ENCODE measurements at places on chromosomes 1 and 21.
A peak's percentile ranks its signal among the peaks of the same experiment; 100 is the strongest.

- DNase-seq: no peak
These were observed 124.2 kb upstream of the IFFO2 start for GRCh38 chr1:19080721-19081120.

- no peak for DNase-seq
These were observed 17.5 kb downstream of the PDE9A start for GRCh38 chr21:42670884-42671283.

DNA sequence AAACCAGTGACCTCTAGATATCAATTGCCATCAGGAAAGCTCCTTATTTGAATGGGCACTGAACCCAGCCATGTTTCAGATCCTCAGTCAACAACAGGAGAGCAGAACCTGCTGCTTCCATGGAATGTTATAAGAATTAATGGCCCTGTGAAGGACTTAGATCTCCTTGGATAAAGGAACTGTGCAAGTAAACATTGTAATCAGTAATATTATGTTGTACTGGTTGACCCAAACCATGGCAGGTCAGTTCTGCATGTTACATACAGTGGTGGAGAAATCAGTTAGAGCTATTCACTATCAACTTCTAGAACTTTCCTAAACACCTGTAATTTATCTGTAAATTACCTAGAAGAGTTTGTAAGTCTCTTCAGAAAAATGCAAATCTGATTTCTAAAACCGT, 11.2 kb upstream of the CLDN8 start:
- no peak for DNase-seq

DNA sequence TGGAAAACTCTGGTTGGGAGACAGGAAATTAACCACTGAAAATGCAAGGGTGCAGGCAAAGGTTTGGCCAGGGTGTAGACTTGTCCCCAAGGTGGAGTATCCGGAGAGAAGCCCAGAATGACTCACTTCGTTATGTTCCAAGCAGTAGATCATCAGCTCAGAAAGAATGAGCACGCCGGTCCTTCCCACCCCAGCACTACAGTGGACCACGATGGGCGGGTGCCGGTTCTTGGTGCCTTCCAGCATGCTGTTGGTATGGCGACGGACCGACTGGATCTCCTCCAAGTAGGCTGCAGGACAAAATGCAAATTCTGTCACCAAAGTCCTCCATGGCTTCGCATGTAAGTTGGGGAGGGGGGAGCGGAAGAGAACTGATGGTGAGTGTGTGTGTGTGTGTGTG, 83.4 kb downstream of the SMYD2 start:
- no peak for DNase-seq

- DNase-seq: no peak
These were observed 22.9 kb upstream of the IGSF3 start for GRCh38 chr1:116690396-116690848.

DNA sequence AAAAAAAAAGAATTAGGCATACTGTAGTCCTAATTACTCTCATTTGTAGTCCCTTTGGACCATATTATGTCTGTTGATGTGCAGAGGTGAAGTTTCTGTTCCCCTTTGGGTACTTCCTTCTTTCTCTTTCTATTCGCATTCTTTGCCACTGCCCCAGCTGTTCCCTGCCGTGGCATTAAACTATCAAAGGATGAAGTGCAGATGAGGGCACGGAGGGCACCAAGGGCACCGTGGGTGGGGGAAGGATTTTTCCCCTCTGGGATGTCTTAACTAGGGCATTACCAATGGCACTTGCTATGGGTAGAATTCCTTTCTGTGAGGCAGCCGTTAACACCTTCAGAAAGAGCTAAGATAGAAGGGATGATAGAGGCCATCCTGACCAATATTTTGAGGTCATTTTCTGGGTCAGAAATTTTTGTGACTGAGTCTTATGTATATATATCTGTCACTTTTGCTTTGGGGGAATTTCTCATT, 4.9 kb upstream of the MAPKAPK2 start:
- no peak for DNase-seq

DNA sequence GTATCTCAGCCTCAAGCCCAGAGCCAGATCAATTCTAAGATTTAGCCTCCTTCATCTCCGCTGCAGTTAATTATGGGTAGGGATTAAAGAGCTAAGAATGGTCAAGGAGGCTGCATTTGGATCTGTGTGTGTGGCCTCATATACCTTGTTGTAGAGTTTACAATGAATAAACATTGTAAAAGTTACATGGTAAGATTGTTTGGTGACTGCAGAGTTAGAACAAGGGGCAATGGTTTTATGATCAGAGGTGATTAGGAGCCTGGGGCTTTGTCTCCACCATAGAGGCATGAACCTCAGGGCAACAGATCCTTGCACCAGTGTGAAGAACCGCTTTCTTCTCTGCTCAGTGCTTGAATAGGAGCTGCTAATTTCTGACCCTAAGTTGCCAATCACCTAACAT, 77.0 kb upstream of the MARK1 start:
- DNase-seq: no peak

GRCh38 chr1:175978926-175979325, 228.2 kb downstream of the COP1 start:
- no peak for DNase-seq

DNA sequence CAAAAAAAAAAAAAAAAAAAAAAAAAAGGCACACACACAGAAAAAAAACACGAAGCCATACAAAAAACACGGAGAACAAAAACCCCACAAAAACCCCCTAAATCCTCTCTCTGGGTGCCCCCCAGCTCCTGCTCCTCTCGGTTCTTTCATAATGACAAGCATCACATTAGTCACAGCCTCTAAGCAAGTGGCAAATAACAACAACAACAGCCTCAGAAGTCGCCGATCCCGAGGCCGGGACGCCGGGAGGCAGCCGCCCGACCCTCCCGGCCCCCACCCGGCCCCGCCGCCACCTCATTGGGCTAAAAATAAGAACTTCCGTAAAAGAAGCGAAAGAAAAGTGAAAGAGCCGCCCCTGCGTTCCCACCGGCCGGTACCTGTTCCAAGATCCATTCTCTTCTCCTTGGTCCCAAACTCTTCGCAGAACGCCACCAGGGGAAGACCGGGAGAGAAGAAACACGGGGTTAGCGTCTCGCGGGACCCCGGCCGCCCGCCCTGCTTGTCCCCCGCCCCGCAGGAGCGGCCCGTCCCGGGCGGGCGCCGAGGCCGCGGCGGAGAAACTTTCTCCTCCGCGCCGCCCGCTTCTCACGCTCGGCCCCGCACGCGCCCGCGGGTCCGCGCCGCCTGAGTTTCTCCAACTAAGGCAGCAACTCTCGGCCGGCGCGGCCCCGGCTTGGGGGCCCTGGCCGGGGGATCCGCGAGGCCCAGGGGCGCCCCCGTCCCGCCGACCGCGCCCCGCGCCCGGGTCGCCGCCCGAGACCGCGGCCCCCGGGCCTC, 102.8 kb downstream of the CASZ1 start:
- DNase-seq: no peak

DNA sequence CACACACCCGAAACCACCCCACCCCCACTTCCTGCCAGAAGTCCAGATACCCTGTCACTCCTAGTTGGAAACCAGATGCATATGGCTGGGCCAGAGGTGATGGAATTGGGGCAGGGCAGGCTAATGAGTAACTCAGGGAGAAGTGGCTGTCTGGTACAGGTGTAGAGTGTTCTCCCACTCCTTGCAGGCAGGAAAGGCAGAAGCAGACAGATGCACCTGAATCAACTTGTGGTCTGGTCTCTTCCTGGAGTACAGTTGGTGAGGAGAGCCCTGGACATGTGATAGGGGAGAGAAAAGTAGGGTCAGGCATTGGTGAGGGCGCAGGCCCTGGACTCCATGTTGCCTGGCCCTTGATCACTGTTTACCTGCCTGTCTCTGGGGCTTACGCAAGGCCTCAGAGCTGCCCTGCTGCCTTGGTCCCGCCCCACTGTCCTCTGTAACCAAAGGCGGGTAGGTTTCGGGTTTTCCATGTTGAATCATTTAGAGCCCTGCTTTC, 2.5 kb downstream of the CGN start:
- DNase-seq: no peak

DNA sequence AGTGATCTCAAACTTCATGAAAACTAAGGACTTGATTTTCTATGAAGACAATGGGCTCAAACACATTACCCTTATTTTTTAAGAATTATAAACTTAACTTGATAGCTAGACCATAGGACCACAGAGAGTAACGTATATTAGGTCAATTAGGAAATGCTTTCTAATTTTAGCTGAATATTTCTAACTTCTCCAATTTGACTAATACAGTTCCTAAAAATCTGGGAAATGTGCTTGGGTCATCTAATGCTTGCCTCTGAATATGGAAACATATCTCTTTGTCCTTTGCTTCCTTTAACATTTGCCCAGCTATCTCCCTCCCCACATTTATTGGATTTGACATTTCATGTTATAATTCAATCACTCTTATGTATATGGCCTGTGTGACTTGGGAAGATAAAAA, 141.4 kb downstream of the LHX8 start:
- DNase-seq: no peak

GRCh38 chr1:52055066-52055865, at the start of gene TXNDC12:
TSS of gene TXNDC12 (minus strand) at chr1:52055191. CDS start at chr1:52055096, 95 bp downstream.
- peak; percentile 49 for DNase-seq

GRCh38 chr1:208230668-208231529, 13.3 kb downstream of the PLXNA2 start:
- DNase-seq: no peak

DNA sequence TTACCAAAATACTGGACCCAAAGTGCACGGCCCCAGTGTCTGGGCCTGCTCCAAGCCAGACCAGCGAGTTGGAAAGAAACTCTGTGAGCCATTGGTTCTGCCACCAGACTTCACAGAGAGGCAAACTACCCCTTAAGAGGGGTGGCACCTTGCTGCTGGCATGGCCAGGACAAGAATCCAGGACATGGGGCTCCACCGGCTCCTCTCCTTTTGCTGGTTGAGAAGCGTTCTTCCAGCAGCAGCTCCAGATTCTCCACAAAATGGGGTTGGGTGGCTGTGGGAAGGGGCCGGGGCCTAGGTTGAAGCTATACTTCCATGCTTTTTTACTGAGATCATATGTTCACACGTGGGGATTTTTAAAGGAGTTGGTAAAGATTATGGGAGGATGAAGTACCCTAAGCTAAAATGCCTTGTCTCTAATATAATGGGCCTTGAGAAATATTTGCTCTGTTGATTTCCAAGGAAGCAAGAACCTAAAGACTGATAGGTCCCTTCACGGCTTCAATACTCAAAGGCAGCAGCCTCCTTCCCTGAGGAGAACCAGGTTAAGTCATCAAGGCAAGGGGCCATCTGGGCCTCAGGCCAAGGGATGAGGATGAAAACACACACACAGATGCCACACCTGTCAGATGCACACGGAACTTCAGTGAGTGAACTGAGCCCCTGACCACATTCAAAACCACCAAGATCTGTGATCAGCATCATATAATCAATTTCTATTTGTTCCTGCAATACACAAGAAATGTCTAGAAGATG, 3.1 kb downstream of the C1orf198 start:
- no peak for DNase-seq

DNA sequence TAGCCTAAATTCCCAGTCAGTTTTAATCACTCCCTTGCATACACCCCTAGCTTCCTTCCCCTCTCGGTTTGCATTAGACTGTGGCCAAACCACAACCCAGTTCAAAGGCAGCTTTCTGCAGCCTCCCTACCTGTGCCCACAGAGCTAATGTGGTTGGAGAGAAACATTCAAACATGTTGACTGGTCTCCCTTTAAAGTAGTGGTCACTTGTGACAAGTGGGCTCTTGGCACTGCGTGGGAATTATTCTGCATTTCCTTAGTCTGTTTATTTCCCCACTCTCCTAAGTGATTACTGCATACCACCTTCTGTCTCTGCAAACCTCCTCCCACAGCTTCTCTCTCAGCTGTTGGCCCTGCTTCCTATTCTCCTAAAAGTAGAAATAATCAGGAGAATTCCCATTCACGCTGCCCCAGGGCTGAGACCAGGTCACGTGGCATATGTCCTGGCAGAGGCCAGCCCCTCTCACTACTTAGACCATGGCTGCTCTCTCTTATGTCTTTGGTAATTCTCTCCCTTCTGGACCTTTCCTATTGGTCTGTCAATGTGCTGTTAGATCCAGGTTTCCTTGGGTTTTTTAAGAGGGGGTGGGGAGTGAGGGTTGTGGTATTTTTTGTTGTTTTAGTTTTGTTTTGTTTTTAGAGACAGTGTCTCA, 38.4 kb upstream of the CD101 start:
- DNase-seq: no peak

DNA sequence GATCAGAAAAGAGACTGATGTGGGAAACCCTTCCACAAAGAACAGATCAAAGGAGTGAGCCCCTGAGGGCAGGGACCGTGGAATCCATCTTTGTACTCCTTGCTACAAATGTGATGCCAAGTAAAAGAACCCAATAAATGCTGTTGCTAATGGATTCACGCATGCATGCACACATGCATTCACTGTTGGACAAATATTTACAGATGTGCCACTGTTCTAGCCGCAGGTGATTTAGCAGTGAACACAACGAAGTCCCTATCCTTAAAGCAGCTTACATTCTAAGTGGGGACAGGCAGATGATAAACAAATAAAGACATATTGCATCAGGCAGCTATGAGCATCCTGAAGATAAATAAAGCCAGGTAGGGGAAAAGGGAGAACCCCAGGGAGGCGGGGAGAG, 67.8 kb downstream of the ITPKB start:
- DNase-seq: no peak

- no peak for DNase-seq
These were observed 10.8 kb upstream of the DUSP12 start for GRCh38 chr1:161738627-161739287.

GRCh38 chr1:38037221-38037939, 9.2 kb downstream of the POU3F1 start:
- no peak for DNase-seq

- no peak for DNase-seq
These were observed 339.9 kb downstream of the NTNG1 start for GRCh38 chr1:107480548-107481415.

- DNase-seq: no peak
These were observed 12.9 kb upstream of the FYB2 start for GRCh38 chr1:56831871-56832693.

- DNase-seq: no peak
These were observed 7.6 kb downstream of the PABPC4 start for GRCh38 chr1:39569034-39569433.

GRCh38 chr1:31306278-31306677, 9.4 kb downstream of the ZCCHC17 start:
- DNase-seq: no peak

GRCh38 chr1:9798236-9799130, 25.3 kb downstream of the CLSTN1 start:
- DNase-seq: no peak

DNA sequence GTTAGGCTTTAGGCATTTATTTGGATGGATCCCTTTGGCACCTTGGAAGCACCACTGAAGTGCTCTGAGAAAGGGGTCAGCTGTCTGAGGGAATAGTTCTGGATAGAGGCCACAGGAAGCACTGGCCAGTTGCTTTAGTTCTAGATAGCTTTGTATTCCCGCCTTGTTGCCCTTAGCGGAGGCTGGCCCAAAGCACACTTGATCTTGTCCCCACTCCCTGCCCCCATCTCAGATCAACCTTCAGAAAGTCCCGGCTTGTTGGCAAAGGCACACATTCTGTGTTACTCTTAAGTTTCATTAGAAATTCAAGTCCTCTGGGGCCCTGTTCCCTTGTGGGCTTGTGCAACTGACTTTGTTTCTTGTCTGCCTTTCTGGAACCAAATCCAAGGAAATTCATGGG, 15.2 kb upstream of the NBL1 start:
- DNase-seq: no peak

GRCh38 chr1:55155522-55155921, 59.6 kb downstream of the USP24 start:
- no peak for DNase-seq

- DNase-seq: no peak
These were observed at the start of gene APOBEC4 for GRCh38 chr1:183652547-183653461. TSS of gene APOBEC4 (minus strand) at chr1:183653316. CDS start at chr1:183648781, 4,535 bp downstream.
